Activated CD8-positive, alpha-beta T cell treated with anti-CD3 and anti-CD28 coated beads for 36 hours (primary cell): ENCODE measurements at places on chromosomes 5 and 9.

GRCh38 chr5:43203373-43203772 is 11.3 kb downstream of the NIM1K start:
- DNase-seq, result no peak

DNA sequence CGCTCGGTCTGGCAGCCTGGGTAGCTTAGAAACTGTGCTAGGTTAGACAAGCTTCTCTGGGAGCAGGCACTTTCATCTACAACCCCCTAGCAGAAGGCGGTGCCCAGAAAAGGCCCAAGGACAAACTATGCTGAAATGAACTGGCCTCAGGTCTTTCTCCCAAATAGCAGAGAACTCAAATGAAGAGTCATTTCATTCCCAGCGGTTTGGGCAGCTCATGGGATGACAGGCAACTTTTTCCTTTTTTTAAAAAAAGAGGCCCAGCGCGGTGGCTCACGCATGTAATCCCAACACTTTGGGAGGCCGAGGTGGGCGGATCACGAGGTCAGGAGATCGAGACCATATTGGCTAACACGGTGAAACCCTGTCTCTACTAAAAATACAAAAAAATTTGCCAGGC is 2.5 kb downstream of the RAPGEF1 start:
- DNase-seq, result no peak

- no peak for DNase-seq
These were observed 122.6 kb upstream of the BASP1 start for GRCh38 chr5:17094830-17095229.

DNA sequence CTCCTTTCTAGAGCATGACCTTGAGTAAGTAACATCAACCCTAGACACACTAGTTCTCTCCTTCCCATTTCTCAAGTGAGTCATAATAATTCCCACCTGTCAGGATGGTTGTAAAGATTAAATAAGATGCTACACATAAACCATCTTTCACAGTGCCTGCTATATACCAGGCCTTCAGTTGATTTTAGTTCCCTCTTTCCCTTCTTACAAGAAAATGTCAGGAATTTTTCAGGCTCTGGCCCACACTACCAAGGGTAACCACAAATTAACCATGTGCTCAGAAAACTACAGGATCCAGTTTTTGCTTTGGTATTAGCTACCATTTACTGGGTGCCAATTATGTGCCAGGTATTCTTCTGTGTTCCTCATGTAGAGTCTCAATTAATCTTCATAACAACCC is 42.7 kb upstream of the RARS1 start:
- no peak for DNase-seq

DNA sequence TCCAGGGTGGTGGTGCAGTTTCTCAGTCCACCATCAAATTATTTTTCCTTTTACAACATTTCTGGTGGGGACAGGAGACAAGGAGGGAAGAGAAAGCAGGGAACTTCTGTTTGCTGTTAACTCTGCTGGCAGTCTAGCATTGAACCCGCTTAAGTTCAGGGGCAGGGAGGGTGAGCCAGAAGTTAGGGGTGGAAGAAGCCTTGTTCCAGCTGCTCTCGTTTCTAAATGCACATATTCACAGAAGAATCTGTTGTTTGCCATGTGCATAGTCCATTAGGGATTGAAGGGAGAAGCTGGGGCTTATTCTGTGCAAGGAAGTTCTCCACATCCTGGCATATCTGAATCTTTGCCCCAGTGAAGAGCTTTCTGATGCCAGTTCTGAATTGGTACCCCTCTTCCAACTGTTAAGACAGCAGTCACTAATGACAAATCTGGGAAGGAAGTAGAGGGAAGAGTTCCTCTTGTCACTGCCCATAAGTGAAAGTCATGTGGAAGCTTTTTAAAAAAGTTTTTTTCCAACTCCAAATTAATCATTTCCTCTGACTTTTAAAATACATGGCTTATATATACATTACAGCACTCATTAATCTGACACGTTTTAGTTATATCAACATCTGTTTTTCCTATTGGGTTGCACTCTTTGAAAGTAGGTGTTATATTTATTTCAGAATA is 32.6 kb upstream of the ACOT12 start:
- DNase-seq, result no peak

GRCh38 chr9:126698756-126699155 is 85.0 kb downstream of the LMX1B start:
- DNase-seq, result no peak

GRCh38 chr5:135395866-135396265 is 3.2 kb downstream of the MACROH2A1 start:
- DNase-seq, result no peak

DNA sequence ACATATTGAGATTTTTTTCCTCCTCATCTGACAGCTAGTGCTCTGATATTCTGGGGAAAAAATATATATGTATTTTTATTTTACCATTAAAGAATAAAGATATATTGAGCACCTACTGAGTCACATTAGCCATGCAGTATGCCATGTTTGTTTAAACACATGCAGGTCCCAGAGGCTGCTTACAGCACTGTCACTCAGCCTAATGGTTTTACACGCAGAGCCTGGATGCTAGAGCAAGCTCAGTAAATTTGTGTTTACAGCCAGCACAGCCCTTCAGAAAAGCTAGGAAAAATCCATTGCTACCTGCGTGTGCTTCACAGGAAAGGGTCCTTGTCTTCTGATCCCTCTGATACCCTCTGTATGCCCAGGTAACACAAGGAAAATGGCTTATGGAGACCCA is 146.2 kb downstream of the SEMA6A start:
- DNase-seq, result no peak

DNA sequence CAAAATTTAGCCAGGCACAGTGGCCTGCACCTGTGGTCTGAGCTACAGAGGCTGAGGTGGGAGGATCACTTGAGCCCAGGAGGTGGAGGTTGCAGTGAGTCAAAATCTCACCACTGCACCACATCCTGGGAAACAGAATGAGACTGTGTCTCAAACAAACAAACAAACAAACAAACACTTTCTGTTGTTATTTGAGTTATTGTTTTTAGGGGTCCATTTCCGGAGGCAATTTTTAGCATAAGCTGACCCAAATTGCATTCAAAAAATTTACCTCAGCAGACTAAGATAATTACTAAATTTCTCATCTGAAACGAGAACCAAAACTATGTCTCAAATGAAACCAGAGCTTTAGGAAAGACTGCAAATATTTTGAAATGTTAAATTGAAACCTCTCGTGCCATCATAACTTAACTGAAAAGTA is 1485.1 kb downstream of the EFNA5 start:
- DNase-seq, result no peak

DNA sequence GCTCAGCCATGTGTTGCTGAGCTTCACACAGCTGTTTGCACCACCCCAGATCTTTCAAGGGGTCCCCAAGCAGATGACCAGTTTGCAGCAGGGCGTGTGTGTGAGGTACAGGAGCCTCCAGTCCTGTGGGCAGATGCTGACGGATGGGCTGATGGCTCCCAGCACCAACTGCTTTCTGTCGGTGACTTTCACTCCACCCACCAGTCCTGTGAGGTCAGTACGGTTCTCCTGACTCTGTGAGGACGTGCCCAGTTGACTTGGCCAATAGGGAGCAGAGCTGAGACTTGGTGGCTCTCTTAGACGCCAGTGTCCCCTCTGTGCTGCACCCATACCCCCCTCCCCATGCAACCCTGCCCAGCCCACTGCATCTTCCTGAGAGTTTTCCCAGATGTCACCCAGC is 19.7 kb downstream of the COL5A1 start:
- DNase-seq, result no peak

DNA sequence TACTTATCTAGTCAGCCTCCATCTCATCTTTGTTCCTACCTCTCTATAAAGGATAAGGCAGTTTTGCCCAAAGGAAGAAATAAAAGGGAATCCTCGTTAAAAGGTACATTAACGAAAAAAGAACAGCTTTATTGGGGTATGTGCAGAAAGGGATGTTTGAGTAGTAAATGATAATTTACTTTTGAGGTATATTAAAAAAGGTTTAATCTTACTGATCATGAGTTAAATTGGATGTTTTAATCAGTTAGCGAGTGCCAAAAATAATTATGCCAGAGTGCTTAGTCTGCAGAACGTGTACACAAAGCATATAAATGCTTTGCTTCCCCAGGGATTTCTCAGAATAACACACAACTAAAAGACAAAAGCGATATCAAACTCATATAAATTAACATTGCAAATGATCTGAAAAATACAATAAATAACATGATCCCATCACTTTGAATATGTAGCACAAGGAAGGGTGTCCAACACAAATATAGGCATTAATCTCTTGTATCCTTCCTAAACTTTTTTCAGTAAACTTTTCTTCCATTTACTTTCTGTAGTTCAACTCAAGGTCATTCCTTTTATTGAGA is 865.0 kb downstream of the NR2F1-AS1 start:
- DNase-seq, result no peak

DNA sequence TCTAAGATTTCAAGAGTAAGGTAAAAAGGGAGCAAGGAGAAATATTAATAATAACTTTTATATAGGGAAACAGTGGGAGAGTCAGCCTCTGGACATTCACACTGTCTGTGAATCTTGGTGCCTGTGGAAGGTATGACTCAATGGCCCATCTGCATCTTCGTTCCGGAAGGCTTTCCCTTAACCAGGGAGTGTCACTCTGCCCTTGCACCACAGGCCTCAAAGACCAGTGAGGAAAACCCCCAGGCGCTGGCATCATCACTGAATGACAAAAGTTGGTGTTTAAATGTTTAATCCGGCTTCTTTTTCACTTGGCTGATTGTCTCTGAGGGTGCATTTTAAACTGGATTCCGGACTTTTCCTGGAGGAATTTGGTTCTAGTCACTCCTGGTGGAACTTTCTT is 522.4 kb upstream of the TLE4 start:
- DNase-seq, result no peak

DNA sequence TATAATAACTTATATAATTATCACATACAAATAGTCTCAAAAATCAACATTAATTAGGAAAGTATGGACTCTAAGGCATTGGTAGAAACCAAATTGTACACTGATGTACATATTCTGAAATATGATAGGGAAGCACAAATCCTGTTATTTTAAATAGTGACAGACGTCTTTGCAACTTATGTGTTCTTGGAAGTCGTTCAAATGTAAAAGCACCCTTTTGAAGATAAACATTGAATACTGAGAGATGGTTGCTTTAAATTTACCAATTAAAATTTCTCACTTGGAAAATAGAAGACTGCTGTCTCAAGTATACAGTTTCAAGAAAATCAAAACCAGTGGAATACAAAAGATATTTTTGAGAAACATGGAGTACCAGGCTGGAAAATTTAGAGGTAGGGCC is 457.4 kb upstream of the NUDT12 start:
- DNase-seq, result no peak

DNA sequence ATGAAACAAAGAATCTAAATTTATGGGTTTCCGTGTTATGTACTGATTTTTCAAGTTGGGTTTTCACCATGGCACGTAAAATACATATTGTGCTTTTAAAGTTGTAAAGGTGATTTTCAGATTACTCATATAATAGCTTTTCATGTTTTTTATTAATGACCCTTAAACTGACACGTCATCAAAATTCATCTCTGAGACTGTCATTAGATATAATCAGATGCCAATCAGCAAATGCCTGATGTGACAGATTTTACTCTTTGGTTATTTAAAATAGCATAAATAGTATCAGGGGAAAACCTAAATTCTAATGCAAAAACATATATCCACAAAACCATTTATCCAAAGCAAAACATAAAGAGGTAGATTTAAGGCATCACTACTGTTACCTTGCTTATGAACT is 11.0 kb downstream of the RFX3 start:
- DNase-seq, result no peak

GRCh38 chr5:149561848-149562247 is 10.6 kb upstream of the CSNK1A1 start:
- no peak for DNase-seq

DNA sequence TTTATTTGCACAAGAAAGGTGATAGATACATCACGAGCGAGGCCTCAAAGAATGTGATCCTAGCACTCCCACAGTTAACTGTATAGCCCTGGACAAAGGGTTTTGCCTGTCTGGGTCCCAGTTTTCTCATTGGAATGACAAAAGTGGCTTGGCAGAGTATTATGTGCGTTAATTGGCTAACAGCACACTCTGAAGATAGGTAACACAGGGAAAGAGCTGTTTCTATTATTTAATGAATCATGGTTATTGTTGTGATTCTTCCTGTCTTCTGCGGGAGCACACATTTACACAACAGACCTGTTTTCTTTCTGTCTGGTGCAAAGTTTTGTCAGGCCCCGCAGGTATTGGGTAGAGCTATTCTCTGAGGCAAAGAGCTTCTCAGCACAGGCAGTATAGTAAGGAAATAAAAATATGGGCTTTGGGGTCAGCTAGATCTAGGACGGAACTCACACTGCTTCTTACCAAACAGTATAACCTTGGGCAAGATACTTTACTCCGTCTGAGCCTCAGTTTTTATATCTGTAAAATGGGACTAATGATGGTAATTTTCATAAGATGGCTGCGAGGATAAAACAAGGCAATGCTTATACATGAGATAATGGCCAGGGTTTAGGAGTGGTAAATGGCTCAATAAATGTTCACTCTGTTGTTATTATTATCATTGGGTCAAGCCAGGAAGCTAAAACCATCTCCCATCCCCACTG is 78.9 kb downstream of the PLAC8L1 start:
- DNase-seq, result no peak

DNA sequence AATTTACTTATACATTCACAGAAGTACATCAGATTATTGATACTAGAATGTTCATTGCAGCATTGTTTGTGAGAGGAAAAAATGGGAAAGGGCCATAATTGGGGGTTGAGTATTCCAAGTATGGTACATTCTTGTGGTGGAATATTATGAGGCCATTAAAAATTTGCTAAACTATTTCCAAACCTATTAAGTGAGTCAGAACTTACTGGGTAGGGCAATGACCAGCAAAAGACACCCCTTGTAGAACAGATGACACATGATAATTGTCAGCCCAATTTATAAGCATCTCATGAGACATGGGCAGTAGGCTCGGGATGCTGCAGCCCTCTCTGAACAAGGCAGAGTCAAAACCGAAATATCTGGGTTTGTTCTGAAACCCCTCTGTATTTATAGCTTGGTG is 192.6 kb upstream of the IL12B start:
- no peak for DNase-seq

GRCh38 chr9:119004618-119004990 is 364.6 kb downstream of the BRINP1 start:
- DNase-seq, result no peak

GRCh38 chr9:72065076-72065475 is 4.7 kb upstream of the C9orf57 start:
- DNase-seq, result no peak

- DNase-seq, result no peak
These were observed 1206.0 kb upstream of the C9orf72 start for GRCh38 chr9:28779243-28779642.

- no peak for DNase-seq
These were observed 142.1 kb downstream of the XRCC4 start for GRCh38 chr5:83219495-83219894.

DNA sequence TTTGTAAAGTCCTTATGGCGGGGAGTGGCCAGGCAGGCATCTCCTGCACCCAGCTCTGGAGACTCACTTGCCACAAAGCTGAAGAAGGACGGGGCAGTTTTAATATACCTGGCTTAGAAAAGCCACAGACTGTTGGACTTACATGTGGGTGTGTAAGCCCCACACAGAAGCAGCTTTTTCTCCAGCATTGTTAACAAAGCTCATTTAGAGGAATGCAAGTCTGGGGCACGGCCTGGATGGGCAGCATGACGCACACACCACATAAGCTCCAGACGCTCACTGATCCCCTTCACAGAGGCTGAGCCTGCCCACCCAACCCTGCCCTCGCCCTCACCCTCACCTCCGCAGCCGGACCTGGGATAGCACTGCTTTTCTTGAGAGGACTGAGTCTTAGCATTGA is 58.0 kb upstream of the PDE8B start:
- DNase-seq, result no peak
